ENCODE measurements at places on chromosomes 7 and 10.

DNA sequence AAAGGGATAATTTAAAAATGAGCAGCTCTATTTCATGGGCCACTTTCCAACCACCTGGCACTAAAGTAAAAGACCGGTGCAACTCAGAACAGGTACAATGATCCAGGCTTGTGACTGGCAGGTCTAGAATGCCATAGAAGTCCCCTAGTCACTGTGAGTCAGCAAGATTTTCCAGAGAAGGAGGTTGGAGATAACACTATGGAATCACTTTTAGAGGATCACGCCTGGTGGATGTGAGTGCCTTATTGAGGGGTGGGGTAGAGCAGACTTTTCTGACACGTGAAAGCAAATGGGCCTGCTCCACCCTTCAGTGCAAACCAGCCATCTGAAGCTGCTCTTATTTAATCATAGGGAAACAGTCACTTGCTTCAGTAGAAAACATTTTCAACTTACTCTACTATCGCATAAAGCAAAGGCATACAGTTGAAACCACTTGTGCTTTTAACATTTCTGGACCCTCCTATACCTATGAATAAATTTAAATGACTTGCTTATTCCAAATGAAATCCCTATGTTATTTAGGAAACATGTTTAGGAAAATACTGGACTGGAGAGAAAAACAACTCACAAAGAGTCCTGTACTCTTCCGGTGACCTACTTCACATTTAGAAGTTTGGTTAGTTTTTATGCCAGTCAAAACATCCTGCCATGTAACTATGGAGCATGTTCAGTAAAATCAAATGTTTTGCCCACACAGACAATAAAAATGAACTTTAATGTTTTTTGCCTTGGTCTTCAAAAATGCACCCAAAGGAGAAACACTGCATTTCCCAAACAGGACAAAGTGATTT, 21.5 kb upstream of the AKR1C1 start:
- peak; percentile 71 for DNase-seq

- DNase-seq = no peak
Observed at GRCh38 chr10:85429126-85429525, 937.5 kb downstream of the GRID1 start.

DNA sequence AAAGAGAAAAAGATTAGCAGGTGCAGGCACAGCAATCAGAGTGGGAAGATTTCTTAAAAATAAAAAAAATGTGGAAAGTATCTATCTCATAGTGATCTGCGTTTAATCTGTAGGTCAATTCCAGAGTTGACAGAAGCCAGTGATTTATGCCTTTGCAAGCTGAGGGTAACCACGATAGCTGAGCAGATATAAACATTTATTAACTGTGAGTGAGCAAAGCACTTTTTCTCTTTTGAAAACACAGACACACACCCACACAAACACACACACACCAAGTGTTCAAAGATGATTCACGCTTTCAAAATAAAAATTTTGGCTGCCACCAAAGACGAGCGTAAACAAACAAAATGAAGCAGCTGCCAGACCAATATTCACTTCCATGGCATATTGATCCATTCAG, 243.2 kb upstream of the SLC26A5 start:
- DNase-seq = no peak

DNA sequence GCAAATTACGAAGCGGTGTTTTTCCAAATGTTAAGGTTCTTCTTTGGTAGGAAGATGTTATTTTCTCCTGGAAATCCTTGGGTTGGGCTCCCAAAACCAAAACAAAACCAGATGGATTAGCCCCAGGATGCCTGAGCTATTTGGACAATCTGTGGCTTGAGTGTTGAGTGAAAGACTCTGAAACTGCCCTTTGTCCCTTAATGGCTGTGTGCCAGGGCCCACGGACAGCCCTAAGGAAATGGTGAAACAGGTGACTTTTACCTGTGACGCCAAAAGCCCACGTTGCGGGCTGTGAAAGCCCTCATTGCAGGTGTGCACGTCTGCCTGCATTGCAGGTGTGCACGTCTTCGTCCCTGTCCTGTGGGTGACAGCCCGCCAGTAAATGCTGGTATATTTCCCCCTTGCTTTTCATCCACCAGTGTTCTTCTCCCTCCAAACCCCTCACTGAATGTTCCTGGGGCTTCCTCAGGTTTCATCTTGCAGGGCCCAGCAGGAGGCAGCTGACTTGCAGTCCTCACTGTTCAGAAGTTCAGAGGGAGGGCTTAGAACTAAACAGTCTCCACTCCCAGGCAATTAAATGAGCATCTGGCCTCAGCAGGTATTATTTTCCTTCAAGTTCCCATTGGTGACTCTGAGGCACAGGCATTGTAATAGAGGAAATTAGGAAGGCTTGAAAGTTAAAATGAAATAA, 10.7 kb downstream of the PFKP start:
- no peak for DNase-seq

- no peak for DNase-seq
Observed at GRCh38 chr7:154652564-154652963, 350.4 kb downstream of the PAXIP1 start.

GRCh38 chr7:55156919-55157763, 138.3 kb downstream of the EGFR start:
- no peak for DNase-seq

DNA sequence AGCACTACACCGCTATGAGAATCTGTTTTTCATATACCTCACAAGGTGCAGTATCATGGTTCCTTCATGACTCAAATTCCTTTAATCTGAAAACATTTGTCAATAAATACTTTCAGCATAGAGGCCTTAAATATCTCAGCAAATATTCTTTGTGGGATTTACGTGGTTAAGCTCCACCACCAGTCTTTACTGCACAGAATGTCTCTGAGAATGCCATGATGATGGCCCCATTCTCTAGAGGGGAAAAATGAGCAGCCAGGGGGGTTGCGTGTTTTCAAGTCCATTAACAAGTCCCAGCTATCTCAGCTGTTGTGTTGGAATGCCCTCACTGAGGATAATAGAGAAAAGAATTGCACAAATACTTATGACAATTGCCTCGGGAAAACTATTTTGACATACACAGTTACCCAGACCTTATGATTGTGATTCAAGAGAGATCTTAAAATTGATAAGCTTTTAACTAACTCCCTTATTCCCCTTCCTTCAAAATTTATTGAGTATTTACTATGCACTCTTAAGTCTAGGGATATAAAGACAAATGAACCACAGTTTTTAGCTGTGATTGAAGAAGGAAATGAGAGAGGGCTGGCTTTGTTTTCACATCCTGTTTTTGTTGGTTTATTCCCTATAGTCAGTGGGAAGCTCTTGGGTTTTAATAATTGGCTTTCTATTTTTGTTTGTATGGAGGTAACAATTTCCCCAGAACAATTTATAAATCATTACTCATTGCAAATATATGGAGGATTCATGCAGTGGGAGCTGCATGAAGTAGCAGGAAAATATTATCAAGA, 176.5 kb upstream of the VWC2 start:
- no peak for DNase-seq

- peak; percentile 22 for DNase-seq
Observed at GRCh38 chr10:71920540-71921323, 43.5 kb upstream of the CHST3 start.

DNA sequence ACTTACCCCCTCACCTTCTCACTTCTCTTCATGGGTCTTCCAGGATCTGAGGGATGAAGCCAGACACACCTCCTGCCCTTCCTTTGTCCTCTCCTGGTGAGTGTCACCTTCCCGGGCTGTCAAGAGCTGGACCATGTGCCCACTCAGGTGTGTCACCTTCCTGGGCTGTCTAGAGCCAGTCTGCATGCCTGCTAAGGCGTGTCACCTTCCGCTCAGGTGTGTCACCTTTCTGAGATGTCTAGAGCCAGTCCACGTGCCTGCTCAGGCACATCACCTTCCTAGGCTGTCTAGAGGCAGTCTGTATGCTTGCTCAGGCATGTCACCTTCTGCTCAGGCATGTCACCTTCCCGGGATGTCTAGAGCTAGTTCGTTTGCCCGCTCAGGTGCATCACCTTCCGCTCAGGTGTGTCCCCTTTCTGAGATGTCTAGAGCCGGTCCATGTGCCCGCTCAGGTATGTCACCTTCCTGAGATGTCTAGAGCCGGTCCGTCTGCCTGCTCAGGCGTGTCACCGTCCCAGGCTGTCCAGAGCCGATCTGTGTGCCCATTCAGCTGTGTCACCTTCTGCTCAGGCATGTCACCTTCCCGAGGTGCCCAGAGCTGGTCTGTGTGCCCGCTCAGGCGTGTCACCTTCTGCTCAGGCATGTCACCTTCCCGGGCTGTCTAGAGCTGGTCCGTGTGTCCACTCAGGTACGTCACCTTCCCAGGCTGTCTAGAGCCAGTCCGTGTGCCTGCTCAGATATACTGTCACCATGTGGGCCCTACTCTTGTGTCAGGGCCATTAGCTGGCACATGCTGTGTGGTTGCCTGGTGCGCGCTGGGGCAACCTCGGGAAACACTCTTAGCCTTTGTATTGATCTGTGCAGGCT, 245.3 kb downstream of the EBF3 start:
- no peak for DNase-seq

GRCh38 chr7:158734861-158735260, 30.3 kb upstream of the NCAPG2 start:
- no peak for DNase-seq

DNA sequence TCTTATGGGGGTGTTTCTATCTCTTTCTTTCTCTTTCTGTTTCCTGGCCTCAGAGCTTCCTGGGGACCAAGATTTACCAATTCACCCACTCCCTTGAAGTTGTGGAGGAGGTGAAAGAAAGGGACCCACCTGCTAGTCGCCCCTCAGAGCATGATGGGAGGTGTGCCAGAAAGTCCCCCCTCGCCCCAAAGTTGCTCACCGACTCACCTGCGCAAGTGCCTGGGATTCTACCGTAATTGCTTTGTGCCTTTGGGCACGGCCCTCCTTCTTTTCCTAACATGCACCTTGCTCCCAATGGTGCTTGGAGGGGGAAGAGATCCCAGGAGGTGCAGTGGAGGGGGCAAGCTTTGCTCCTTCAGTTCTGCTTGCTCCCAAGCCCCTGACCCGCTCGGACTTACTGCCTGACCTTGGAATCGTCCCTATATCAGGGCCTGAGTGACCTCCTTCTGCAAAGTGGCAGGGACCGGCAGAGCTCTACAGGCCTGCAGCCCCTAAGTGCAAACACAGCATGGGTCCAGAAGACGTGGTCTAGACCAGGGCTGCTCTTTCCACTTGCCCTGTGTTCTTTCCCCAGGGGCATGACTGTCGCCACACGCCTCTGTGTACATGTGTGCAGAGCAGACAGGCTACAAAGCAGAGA, 12.2 kb downstream of the AQP1 start:
- no peak for DNase-seq

GRCh38 chr7:748446-748845, 21.4 kb upstream of the PRKAR1B start:
- no peak for DNase-seq

DNA sequence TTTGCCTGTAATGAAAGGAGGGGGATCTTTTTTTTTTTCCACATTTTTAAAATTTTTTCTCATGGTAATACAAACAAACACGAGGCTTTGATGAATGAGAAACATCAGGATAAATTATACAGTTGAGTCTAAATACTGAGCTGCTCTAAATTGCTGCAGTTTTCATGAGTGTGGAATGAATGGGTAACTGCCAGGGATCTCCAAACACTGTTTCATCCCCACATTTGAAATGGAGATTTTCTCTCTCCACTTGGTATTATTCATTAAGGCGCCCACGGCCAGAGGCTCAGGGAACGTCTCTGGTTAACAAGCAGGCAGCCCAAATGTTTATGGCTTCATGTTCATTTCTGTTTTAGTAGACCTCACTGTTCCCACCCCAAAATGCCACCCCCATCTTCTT, 717.1 kb downstream of the GRID1 start:
- no peak for DNase-seq

DNA sequence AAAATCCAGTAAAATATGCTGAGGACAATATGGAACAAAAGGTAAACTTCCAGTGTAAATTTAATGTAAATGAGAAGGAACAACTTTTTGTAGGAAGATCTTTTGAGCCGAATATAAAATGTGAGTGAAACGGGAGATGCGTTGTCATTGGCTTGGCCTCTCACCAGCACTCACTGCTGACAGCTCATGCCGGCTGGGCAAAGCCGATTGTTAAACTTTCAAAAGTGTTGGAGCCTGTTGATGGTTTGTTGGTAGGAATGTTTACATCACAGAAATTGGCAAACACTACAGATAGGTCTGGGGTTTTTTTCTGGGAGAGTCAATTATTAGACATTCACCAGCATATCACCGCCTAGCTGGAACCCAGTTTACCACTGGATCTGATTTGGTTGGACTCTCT, 6.1 kb downstream of the PSTK start:
- DNase-seq = no peak

- no peak for DNase-seq
Observed at GRCh38 chr7:105841866-105842265, 34.5 kb downstream of the ATXN7L1 start.
